ENCODE measurements at places on chromosomes 1 and 21.
A peak's percentile ranks its signal among the peaks of the same experiment; 100 is the strongest.

DNA sequence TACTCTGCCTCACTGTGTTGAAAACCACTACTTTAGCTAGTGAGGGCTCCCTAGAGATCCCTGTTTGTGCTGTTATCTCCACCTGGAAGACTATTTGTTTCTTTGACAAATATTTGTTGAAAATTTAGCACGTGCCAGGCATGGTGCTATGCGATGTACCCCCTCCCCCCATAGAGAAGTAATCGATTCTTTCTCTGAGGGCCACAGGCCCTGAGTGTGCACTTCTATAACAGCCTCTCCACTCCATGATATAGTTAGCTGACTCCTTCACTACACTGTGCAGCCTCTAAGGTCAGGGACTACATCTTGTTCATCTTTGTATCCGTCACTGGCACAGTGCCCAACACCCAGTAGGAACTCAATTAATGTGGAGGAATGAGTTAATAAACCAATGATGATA is 17.3 kb upstream of the RBM15 start:
- DNase-seq, result no peak

DNA sequence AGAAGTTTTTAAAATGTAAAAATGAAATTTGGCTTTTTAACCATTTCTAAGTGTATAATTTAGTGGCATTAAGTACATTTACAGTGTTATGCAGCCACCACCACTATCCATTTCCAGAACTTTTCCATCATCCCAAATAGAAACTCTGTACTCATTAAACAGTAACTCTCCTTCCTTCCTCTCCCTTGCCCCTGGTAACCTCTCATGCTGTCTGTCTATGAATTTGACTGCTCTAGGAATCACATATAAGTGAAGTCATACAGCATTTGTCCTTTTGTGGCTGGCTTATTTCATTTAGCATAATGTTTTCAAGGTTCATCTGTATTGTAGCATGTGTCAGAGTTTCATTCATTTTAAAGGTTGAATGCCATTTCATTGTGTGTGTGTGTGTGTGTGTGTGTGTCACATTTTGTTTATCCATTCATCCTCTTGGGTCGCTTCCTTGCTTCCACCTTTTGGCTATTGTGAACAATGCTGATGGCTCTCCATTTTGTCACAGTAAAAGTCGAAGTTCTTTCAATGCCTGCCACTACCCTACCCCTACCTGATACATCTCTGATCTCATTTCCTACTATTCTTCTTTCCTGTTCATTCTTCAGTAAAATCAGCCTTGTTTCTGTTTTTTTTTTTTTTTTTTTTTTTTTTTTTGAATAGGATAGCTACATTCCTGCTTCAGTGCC is 45.3 kb downstream of the F3 start:
- DNase-seq, result no peak

DNA sequence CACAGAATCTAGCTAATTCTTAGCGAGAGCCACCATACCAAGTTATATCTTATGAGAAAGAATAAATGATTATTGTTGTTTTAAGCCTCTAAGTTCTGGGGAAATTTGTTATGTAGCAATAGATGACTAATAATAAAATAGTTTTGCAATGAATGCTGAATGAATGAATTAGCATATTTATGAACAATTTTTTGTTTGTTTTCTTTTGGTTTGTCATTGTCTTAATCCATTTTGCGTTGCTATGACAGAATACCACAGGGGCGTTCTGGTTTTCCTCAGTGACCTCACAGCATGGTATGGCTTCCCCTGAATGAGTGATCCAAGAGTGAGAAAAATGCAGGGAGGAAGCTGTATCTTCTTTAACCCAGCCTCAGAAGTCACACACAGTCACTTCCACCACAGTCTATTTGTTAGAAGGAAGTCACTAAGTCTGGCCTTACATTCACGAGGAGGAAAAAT is 53.8 kb upstream of the HPDL start:
- DNase-seq, result peak; percentile 54

DNA sequence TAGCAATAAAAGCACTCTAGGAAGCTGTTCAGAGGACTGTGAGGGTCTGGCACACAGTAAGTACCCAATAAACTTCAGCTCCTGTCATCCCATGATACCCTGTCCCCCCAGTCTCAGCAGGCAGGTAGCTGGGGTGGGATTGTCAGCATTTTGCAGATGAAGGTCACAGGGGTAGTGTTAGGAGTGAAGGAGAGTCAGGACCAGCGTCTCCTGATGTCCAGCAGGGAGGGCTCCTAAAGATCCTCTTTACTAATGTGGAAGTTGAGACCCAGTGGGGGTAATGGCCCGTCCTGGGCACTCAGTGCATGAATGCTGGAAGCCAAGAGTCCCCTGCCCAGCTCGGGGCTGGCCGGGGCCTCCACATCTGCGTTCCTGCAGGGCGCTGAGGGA is 31.3 kb upstream of the EDN2 start:
- no peak for DNase-seq

DNA sequence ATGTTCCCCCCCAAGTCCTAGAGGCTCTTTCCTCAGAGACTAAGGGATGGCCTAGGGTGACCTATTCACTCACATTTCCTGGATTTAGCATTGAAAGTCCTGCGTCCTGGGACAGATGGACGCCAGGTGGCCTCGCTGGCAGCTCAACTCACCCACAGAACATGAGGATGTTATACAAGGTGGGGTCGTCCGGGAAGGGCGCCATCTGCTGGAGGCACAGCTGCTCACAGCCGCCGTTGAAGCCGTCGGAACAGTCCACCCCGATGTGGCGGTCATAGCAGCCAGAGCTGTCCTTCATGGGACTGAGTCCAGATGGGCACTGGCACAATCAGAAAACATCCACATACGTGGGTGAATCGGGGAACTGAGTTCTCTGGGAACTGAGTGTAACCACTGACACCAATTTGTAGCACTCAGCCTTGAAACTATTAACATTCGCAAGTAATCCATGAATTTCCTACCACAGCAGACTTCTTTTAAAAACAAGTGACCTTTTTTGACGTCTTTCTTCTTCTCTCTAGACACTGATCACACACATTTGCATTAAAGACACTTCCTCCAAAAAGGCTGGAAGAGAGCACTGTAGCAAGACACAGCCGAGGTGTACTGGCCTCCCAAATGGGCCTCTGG is 215.4 kb downstream of the ASTN1 start:
- DNase-seq, result peak; percentile 53

DNA sequence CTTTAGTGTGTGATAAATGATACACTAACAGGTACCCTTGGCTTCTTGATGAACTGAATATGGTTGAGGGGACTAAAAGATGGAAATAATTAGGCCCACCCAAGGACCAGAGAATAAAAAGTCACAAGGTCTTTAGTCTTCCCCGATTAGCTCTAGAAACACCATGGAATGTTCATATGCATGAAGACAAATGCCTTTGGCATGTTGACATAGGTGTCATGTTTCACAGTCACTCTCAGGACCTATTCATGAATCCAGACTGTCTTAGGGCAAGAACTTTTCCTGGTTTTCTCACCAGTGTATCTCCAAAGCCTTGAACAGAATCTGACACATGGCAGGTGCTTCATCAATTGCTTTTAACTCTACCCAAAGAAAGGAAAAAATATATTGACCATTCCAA is 412.8 kb downstream of the AJAP1 start:
- no peak for DNase-seq

DNA sequence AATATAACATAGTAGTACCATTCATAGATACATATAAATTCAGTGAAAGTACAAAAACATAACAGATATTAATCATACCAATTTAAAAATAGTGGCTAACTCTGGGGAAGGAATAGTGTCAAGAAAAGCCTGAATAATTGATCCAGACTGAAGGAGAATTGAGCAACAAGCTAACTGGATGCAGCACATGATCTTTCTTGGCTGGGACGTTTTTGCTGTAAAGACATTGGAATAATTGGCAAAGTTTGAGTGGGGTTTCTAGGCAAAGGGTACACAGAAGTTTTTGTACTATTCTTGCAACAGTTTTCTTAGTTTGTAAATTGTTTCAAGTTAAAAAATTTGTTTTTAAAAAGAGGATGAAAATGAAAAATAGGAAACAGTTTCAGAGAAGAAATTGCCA is 2.6 kb upstream of the SH3GLB1 start:
- no peak for DNase-seq

DNA sequence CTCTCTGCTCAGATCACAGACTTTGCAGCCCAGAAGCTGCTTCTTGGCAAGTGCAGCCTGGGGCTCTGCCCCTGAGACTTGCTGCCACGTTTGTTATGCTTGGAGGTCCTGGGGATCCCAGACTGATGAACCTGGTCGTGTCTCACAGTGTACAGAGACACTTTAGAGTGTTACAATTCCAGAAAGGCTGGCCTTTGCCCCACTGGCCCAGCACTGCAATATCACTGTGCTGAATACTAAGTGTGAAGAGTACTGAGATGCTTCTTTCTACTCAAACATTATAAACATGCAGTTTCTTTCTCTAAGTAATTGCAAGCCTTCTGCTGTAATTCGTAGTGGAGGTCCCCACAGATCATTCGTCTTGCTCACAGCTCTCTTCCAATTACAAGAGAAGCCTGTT is 133.2 kb downstream of the MAP3K21 start:
- DNase-seq, result no peak

GRCh38 chr1:46425726-46426125 is 31.6 kb downstream of the FAAH start:
- no peak for DNase-seq

DNA sequence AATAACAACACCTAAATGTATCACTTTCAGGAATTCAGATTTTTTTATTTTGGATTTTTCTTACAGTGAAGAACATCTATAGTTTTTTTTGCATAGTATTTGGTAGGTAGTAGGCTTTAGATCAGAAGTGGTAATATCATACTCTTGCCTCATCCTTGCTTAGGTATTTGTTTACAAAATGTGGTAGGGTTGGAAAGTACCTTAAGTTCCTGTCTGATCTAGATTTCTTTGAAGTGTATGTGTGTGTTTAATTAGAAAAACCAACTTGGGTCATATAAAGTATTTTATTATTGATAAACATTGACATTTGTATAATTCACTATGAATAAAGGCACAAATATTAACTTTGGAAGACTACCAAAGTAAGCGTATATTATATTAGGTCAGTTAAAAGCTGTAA is 85.3 kb upstream of the GPR88 start:
- DNase-seq, result no peak

DNA sequence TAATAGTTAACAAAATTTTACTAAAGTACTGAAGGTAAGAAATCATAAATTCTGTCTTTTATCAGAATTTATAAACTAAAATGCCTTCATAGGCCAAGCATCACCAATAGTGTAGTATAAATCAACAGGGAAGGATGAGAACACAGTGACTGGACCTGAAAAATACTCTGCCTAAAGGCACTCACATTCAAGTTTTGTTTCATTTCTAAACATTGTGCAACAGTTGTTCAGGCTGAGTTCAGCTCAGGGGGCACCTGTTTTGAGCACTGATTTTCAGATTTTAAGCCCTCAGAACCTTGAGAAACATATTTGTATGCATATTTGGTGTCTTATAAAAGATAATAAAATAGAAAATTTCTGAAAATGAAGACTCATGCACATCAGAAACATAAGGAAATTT is 12.4 kb downstream of the ACBD6 start:
- DNase-seq, result no peak

Data from fibroblast of skin of right biceps (primary cell).